Activated T-helper 1 cell treated with anti-CD3 and anti-CD28 coated beads, Interleukin-12 subunit alpha, Interleukin-12 subunit beta, Interleukin-2, Interleukin-4 antibody, amounts not matched to agents 30 ng/mL and 10 ng/mL and 1 ng/mL, durations not matched to agents 14 hours and 24 hours and 36 hours (primary cell): ENCODE measurements at places on chromosomes 5 and 9. TPM values are rescaled to one million over a fixed set of nuclear protein-coding genes. Genes with fewer than 3 reads are reported as not detected.

- no peak for DNase-seq
Observed at GRCh38 chr5:56055287-56055686, 60.5 kb upstream of the IL6ST start.

- no peak for DNase-seq
Observed at GRCh38 chr5:127440831-127441230, 76.6 kb upstream of the PRRC1 start.

Gene CDK9
- total RNA-seq, result 97.3 and 105 TPM in 2 replicates

DNA sequence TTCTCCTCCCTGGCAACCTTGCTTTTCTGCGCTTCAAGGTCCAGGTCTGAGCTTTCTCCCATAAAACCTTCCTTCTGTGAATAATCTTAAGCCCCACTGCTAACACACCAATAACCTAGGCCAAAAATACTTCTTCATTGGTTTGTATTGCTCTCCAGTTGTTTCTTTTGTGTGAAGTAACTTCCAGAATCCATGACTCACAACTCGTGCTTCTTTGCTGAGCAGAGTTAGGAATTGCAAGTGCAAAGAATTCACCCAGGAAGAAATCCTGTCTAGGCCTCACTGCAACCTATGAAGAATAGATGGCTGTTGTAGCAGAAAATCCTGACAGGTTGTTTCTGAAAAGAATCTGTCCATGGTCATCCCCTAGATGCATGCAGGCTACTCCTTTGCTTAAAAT is 295.7 kb downstream of the MED10 start:
- DNase-seq, result no peak

- peak; percentile 51 for DNase-seq
Observed at GRCh38 chr9:123322273-123323195, 33.5 kb upstream of the CRB2 start.

GRCh38 chr5:172076761-172077244 is 70.4 kb upstream of the FBXW11 start:
- no peak for DNase-seq

Gene MAMDC2
- not detected in 2 replicates for total RNA-seq

Gene ALG2
- total RNA-seq, result 37.6 and 39.7 TPM in 2 replicates

DNA sequence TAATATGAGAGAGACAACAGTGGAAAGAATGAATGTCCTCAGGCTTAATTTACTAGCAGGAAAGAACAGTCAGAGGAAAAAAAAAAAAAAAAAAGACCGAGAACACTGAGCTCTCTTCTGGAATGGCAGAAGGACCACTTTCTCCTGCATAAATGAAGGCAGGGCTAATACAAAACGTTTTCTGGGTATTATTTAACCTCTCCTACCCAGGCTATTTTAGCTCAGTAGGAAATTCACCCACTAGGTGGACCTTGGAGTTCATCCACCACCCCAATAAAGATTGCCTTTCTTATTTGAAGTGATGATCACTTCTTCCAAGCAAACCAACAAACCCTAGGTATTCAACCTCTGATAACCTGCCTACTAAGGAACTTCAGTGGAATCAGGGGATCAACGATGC is 3.7 kb downstream of the GLIS3 start:
- DNase-seq, result no peak

Gene SLCO6A1
- not detected in 2 replicates for total RNA-seq

Gene PPP3R2
- total RNA-seq, result not detected in 2 replicates

Gene WDR36
- 82.5 and 85.7 TPM in 2 replicates for total RNA-seq

DNA sequence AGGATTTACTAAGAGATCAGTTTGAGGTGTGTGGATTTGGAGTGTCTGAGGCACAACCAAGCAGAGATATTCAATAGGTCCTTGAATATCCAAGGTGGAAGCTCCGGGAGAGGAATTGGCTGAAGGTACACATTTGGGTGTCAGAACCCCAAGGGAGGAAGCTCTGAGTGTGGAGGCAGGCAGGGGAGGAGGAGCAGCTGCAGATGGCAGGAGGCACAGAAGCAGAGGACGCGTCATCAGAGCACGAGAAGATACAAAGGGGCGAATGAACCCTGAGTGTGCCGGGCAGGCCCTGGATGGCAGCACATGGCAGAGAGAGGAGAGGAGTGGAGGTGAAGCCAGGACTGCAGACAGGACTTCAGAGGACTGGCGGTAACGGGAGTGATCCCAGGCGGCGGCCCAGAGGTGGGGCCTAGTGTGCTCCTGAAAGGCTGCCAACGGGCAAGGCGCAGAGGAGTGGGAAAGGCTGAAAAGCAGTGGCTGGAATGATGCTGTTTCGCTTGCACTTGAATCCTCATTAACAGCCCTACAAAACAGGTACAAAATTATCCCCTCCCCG is 179.8 kb downstream of the FANCC start:
- no peak for DNase-seq

DNA sequence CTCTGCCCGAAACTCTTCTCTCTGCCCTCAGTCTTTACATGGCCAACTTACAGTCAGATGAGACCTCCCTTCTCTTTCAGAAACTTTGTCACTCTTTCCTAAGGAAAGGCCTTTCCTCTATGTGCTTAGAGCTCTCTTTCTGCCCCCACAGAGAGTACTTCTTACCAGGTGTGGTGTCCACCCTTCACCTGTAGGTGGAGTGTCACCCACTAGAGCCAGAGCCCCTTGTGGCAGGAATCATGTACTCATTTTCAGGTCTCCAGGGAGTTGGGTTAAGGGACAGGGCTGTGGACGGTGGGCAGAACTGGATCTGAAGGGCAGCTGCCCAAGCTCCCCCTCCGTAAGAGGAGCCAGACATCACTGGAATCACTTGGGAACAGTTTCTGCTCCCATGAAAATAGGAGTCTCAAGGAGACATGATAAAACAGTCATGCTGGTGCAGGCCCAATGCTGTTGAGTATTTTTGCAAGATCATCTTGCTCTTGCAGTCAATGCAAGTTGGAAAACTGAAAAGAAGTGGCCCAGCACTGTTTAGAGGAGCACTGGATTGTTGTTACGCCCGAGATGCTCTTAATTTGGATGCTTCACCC is 436.7 kb downstream of the ZSWIM6 start:
- DNase-seq, result no peak

DNA sequence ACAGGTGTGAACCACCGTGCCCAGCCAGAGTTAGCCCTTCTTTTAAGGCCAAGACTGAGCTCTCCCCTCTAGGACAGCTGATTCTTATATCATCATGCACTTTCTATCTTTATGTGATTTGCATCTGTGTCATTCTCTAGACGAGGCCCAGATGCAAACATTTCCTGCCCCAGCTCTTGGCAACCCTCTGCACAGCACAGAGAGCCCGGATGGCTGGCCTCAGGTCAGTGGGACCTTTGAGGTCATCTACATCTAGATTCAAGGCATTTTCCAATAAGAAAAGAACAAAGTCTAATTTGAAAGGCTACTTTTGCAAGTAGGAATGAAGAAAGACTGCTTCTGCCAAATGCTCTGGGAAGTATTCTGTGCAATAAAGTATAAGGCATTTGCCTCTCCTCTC is 109.0 kb upstream of the DAB2 start:
- no peak for DNase-seq

Gene FAM151B
- 0.32 TPM in 1 of 2 replicates, not detected in the other for total RNA-seq

- DNase-seq, result no peak
Observed at GRCh38 chr5:40501711-40502444, 177.8 kb upstream of the PTGER4 start.

DNA sequence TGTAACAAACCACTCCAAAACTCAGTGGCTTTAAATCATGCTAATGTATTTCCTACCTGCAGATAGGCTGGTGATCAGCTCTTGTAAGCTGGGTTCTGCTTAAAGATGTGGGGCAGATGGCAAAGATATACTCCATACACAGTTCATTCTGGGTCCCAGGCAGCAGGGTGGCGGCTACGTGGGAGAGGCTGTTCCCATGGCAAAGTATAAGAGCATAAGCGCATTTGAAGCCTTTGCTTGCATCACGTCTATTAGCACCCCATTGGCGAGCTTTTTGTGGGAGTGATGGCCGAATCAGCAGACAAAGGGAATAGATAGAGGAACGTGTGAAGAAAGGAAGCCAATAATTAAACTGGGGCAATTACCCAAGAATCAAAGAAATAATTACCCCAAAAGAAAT is 523.1 kb downstream of the SPATA31D1 start:
- no peak for DNase-seq

DNA sequence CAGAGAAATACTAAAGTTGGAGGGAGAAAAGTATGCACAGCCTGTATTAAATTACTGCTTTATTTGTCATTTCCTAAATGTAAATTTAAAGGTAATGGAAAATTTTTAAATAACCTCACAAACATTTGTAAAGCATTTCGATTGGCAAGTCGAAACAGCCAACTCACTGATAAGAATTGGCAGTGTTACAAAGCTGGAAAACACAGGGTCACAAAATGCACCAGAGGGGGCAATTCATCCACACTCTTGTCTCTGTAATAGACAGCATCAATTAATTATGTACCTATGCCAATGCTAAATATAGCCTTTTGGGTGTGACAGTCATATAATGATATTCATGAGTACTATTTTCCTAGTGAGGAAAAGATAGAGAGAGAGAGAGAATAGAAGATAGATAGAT is 140.6 kb upstream of the PRLR start:
- no peak for DNase-seq

GRCh38 chr5:43049236-43049635 is 9.1 kb upstream of the ANXA2R start:
- DNase-seq, result no peak

Gene CCDC171
- total RNA-seq, result 1.4 and 2.0 TPM in 2 replicates
